ENCODE measurements at places on chromosomes 4 and X. TPM values are rescaled to one million over a fixed set of nuclear protein-coding genes. Genes with fewer than 3 reads are reported as not detected.

The SCRG1 gene
- total RNA-seq = 1.0 TPM

The TMEM187 gene
- 2.1 TPM for total RNA-seq

The TRPC5OS gene
- total RNA-seq = not detected

The PYURF gene
- 52.2 TPM for total RNA-seq

The RHOXF1 gene
- not detected for total RNA-seq

The PABPC1L2A gene
- not detected for total RNA-seq

The TMEM150C gene
- 4.2 TPM for total RNA-seq
